ENCODE measurements at places on chromosomes 4 and X. TPM values are rescaled to one million over a fixed set of nuclear protein-coding genes. Genes with fewer than 3 reads are reported as not detected.

- DNase-seq, result no peak
Observed at GRCh38 chr4:103591841-103592240, 127.9 kb downstream of the TACR3 start.

DNA sequence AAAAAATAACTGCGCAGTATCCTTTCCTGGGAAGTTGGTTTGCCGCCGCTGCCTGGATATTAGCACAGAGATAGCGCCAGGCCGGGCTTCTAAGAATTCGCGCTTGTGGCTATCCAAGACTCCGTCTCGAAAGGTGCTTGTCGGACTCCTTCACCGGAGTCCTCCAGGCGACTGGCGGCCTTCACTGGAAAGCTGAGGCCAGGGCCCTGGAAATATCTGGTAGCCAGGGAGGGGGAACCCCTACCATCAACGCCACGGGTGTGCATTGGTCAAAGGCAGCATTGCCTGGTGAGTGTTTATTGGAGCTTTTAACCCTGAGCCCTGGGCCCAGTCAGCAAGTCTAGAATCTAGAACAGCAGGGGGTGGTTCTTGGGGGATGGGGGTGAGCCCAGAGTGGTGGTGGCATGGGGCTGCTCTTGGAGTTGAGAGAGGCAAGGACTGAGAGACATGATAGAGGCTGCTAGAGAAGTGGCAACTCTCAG lies 577 bp upstream of the PIM2 start:
- peak; percentile 68 for DNase-seq

GRCh38 chr4:23382879-23383278 lies 507.0 kb downstream of the PPARGC1A start:
- DNase-seq, result no peak

DNA sequence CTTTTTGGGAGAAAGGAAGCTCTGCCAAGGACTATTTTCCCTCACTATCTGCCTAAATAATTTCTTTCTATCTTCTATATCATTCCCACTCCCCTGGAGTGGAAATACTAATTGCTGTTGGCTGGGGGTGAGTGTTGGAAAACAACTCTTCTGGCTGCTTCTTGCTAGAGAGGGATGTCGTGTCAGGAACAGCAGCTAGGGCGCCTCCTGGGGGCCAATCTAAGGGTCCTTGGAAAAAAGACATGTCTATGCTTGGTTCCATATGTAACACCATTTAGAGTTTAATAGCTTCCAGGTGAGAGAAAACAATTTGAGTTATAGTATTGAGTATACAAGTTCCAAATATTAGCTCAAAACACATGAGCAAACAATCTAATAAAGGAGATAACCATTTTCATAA lies 111.3 kb downstream of the MAGEE1 start:
- no peak for DNase-seq

DNA sequence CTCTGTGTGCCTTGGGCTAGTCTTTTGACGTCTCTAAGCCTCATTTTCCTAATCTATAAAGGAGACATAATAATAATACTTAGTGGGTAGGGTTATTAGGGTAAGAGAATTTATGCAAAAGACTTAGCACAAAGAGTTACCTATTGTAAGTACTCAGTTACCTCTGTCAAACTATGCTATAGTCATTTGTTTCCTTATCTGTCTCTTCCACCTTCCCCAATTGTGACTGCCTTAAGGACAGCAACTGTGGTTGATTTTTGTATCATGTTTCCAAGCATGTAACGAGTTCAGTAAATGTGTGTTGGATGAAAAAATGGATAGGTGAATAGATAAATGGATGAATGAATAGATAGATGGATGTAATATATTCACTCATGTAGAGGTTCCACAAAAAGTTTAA lies 48.1 kb downstream of the WDR19 start:
- DNase-seq, result no peak

DNA sequence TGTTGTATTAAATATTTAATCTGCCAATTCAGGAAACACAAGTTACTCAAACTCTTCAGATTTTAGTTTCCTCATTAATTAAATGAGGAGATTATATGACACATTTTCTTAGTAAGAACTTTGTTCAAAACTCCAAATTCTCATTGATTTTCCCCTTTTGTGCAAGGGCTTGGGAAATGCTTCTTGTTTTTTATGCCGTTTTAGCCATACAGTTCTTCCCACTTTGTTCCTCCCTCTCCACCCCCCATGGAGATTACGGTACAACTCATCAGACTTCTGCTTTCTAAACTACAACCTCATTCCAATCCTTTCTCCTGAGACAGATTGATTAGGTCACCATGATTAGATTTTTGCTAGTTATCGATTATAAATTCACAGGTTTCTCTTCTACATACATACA lies 10.9 kb upstream of the BBS7 start:
- DNase-seq, result no peak

- DNase-seq, result no peak
Observed at GRCh38 chr4:41390661-41391060, 133.9 kb downstream of the UCHL1 start.

DNA sequence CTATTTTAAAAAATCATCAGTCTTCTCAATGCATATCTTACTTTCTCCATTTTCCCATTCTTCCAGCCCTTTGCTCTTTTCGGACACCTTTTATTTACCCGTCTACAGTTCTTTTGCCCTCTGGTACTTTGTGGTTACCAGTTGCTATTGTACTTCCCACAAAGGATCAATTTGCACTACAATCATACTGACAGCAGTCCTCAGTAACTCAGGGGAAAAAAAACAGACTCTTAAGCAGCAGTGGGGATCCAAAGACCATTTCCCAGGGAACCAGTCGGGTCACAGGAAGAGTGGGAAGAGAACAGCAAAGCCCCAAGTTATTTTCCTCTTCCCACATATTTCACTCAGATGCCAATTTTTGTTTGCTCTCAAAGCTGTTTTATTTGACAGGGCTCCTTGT lies 23.1 kb downstream of the DMD start:
- no peak for DNase-seq

GRCh38 chrX:49193542-49193964 lies 6.4 kb downstream of the SYP start:
- no peak for DNase-seq

- DNase-seq, result no peak
Observed at GRCh38 chrX:13478740-13479451, 90.5 kb upstream of the EGFL6 start.

GRCh38 chr4:13548059-13548983 lies 4.0 kb upstream of the NKX3-2 start:
- DNase-seq, result no peak

GRCh38 chr4:7299908-7300710 lies 107.8 kb downstream of the SORCS2 start:
- no peak for DNase-seq

GRCh38 chr4:34731070-34731469 lies 1513.2 kb downstream of the ARAP2 start:
- DNase-seq, result no peak

- no peak for DNase-seq
Observed at GRCh38 chrX:68920561-68920960, 91.7 kb downstream of the EFNB1 start.

DNA sequence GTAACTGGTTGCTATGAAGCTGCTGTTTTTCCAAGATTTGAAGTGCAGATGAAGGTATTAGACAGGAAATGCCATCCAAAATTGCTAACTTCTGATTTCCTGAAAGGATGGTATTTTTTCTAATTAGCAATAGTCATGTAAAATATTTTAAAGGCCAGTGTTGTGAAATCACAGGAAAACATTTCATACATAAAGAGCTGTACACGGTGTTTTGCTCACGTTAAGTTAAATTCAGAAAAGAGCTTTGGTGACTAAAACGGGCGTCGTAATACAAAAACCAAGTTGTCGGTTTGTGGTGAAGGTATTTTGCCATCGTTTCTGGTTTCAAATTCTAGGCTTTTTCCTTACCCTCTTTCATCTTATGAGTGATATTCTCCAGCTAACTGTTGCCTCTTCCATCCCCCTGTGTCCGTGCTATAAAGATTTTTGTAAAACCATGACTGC lies 39.8 kb downstream of the AFF1 start:
- no peak for DNase-seq

DNA sequence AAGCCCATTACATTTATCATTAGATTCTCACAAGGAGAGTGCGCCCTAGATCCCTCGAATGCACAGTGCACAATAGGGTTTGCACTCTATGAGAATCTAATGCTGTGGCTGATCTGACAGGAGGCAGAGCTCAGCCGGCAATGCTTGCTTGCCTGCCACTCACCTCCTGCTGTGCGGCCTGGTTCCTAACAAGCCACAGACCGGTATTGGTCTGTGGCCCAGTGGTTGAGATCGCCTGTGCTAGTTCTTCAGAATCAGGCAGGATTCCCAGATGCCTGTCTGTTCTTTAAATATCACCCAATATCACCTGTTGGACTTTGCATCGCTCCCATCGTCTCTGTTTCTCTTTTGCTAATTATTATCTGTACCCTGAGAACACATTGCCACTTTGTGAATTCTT lies 14.0 kb downstream of the DSPP start:
- no peak for DNase-seq

GRCh38 chrX:25295466-25295865 lies 279.7 kb upstream of the ARX start:
- DNase-seq, result no peak

DNA sequence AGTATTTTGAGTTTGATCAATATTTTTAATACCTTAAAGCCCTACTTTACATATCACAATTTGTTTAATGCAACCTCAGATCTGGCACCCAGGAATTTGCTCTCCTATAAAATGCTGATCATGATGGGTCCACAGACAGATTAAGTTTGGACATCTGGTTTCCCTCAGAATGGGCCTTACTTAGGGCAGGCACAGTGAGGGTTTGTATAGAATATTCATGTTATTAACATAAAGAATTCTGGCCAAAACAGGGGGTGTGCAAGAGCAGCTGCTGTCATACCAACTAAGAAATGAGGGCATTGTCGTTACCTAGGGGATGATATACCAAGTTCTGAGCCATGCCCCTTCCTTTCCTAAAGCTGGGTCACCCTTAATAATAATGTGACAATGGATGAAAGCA lies 37.5 kb upstream of the CENPU start:
- no peak for DNase-seq

DNA sequence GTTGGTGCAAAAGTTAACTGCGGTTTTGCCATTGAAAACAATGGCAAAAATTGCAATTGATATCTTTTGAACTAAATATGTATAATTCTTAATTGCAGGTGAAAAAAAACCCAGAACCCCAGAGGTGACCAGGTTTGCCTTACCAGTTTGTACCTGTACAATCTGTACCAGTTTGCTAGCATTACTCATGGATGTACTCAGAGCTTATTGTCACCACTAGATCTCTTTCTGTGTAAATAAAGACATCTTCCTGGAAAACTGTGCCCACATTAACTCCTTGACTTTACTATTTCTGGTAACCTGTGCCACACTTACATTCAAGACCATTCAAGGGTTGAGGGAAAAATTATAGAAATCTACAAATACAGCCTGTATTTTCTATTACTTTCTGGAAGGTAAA lies 139.7 kb downstream of the ELOVL6 start:
- DNase-seq, result no peak

- DNase-seq, result no peak
Observed at GRCh38 chr4:61273233-61273632, 73.1 kb downstream of the ADGRL3 start.

GRCh38 chrX:41705680-41706374 lies 17.1 kb downstream of the GPR34 start:
- DNase-seq, result no peak

DNA sequence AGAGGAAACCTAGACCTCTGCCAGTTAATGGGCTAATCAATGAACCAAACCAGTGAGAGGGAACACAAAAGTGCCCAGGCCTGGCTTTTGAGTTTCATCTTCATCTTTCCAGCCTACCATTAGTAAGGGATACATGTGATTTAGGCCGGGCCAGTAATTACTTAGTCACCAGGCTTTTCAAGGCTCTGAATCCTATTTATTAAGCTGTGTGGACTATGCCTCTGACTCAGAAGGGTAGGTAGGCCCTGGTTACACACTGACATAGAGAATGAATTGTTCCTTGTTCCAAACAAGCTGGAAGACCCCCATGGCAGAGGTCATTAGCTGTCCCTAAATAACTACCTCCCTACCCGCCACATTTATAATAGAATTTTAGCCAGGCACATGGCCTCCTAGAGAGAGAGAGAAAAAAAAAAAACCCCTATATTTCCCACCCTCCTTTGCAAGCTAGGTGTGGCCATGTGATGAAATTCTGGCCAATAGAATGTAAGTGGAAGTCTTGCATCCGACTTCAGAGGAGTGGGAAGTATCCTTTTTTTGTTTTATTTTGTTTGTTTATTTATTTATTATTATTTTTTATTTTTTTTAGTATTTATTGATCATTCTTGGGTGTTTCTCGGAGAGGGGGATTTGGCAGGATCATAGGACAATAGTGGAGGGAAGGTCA lies 112.3 kb upstream of the BCOR start:
- no peak for DNase-seq

DNA sequence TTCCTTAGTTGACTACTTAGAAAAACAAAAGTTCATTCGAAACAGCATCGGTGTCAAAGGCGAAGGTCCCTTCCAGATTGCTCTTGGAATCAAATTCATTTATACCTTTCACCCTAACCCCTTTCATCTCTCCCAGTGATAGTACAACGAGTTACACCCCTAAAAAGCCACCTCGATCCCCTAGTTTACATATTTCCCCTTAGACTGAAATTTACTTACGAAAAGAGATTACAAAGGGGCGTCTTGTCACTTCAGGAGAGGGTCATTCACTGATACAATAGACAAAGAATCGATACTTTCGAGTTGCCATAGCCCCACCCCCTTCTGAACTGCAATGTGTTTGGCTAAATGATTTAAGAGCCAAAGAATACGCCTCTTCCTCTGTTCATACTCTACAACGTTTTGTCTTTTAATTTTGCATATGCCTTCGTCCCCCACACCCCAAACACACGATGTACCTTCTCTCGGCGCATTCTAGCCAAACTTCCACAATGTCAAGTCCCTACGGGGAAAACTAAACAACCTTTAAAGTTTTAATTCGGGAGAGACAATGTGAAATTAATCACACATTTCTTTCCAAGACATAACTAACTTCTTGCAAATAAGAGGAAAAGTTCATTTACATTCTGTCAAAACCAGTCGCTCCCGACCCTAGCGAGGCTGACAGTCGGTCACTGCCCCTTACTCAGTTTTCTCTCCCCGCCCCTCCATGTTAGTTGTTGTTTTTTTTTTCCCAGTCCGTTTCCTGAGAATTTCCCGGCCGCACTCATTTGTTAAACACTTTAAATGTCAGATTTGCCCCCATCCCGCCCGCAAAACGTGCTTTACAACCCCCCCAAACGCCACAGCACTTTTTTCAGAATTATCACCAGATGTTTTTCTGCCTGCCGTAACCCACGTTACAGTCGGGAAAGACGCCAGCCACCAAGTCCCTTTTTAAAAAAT lies 88.6 kb downstream of the HPRT1 start:
- no peak for DNase-seq

DCAF4L1 gene
- polyA plus RNA-seq, result not detected

CFP gene
- 10.7 TPM for polyA plus RNA-seq

PARM1 gene
- polyA plus RNA-seq, result not detected

F8A2 gene
- not detected for polyA plus RNA-seq

JAKMIP1 gene
- polyA plus RNA-seq, result 32.6 TPM

SERTM2 gene
- not detected for polyA plus RNA-seq

KLHL34 gene
- 3.4 TPM for polyA plus RNA-seq

HS6ST2 gene
- polyA plus RNA-seq, result not detected

TNIP3 gene
- polyA plus RNA-seq, result 2.0 TPM

DGKK gene
- not detected for polyA plus RNA-seq

NEIL3 gene
- 0.41 TPM for polyA plus RNA-seq

BTC gene
- polyA plus RNA-seq, result not detected

AVPR2 gene
- polyA plus RNA-seq, result not detected

HPGDS gene
- not detected for polyA plus RNA-seq

PFKFB1 gene
- polyA plus RNA-seq, result not detected

CXorf49 gene
- polyA plus RNA-seq, result not detected

TLR6 gene
- polyA plus RNA-seq, result 0.39 TPM

GAGE12D gene
- polyA plus RNA-seq, result not detected

TMPRSS11F gene
- not detected for polyA plus RNA-seq

USP51 gene
- polyA plus RNA-seq, result 0.42 TPM
